ENCODE measurements at places on chromosomes 1 and 21.

DNA sequence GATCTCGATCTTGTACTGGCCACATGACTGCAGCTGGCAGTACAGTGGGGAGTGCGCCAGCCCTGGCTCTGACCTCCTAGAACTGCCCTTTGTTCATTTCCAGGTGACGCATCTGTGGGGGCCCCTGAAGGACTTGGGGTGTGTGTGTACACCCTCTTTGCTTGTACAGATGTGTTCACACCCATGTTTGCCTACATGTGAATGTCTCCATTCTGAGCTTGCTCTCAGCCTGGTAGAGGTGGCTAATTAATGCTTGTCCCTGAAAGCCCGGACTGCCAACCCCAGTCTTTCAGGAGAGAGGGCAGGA, 19.8 kb downstream of the TNFRSF1B start:
- DNase-seq = no peak

- DNase-seq = no peak
Measured at GRCh38 chr1:203563291-203563690, 63.3 kb upstream of the ATP2B4 start.

GRCh38 chr1:116203920-116204319, 92.7 kb downstream of the MAB21L3 start:
- DNase-seq = no peak

DNA sequence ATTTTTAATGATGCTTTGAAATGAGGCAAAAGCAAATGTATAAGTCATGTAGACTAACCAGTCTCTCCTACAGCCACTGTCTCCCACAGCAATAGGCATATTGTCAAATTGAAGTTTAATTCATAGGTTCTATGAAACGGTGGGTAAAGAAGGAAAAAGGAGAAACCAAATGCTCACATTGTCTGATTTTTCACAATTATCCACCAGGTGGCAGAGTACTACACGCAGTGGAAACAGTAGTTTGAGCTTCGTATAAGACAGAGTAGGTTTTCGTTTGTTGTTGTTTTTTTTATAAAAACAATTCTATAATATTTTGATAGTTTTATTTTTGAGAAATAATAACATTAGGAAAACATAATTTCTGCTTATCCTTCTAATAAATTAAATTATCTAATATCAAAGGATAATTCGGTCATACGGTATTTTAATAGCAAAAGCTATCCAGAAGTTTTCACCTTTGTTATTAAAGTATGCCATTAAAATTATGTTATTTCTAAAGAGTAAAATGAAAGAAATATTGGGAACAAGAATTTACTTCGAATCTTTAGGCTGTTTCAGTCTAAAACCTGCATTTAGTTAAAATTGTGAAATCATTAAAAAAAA, 39.1 kb downstream of the TYW3 start:
- no peak for DNase-seq
